ENCODE measurements at places on chromosomes 6 and 20.

- DNase-seq: no peak
Measured at GRCh38 chr20:11001764-11002540, 328.2 kb upstream of the JAG1 start.

DNA sequence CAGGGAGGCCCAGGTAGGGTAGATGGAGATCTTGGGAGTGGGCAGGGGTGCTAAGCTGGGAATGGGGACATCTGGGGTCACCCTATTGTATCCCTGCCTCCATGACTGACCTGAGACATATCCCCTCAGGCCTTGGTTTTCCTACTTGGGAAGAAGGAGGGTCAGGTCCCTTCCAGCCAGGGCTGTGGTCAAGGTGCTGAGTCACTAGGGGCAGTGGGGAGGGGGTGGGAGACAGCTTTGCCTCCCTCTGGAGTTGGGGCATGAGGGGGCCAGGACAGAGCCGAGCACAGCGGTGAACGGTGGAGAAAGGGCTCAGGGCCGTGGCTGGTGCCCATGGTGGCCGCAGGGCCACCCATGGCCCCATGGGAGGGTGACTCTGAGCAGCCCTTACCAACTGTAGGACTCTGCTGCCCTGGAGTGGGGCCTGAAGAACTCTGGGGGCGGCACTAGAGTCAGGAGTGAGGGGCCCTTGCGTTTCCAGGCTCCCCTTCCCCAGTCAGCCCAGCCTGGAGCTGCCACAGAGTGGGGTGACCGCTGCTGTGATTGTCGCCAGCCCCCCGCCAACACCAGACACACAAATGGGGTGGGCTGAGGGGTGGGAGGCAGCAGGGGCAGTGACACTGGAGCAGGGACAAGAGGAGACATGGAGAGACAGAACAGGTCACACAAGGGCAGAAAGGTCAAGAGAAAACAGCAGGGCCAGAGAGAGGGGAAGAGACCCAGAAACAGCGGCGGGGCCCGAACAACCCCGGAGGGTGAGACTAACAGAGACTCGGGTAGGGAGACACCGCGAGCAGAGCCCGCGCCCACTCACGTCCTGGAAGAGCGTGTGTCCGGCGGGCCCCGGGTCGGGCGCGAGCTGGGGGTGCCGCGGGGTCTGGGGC, 576 bp downstream of the NECAB3 start:
- DNase-seq: no peak

DNA sequence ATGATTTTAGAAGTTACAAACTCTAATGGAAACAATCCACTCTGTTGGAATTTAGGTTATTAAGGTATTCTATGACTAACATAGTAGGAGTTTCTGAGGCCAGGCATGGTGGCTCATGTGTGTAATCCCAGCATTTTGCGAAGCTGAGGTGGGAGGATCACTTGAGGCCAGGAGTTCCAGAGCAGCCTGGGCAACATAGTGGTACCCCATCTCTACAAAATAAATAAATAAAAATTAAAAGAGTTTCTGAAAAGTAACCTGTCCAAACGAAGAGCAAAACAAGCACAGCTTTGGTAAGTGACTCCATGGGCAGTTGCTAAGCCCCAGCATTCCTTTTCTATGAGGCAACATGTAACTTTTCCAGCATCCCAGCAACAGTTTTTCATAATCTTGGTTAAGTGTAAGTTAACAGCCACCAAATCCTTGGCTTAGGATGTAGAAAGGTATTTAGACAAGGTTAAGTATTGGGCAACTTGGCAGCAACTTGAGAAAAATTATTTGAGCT, 86.3 kb downstream of the SOX4 start:
- no peak for DNase-seq

GRCh38 chr6:127776320-127776719, 124.5 kb downstream of the THEMIS start:
- DNase-seq: no peak

GRCh38 chr6:169820358-169820757, 68.9 kb downstream of the ERMARD start:
- no peak for DNase-seq

- DNase-seq: no peak
Measured at GRCh38 chr6:151008425-151008824, 142.9 kb downstream of the MTHFD1L start.

DNA sequence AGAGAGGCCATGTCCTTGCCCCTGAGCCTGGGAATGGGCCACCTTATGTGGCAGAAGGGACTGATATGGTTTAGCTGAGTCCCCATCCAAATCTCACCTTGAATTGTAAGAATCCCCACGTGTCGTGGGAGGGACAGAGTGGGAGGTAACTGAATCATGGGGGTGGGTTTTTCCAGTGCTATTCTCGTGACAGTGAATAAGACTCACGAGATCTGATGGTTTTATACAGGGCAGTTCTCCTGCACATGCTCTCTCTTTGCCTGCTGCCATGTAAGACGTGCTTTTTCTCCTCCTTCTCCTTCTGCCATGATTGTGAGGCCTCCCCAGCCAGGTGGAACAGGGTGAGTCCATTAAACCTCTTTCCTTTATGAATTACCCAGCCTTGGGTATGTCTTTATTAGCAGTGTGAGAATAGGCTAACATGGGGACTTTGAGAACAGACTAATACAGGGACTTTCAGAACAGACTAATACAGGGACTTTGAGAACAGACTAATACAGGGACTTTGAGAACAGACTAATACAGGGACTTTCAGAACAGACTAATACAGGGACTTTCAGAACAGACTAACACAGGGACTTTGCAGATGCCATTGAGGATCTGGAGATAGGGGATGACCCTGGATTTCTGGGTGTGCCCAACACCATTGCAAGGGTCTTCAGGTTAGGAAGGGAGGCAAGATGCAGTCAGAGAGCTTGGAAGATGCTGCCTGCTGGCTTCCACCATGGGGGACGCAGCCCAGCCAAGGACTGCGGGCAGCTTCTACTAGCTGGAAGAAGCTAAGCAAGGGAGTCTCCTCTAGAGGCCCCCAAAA, 86.9 kb downstream of the RAMACL start:
- no peak for DNase-seq

- DNase-seq: no peak
Measured at GRCh38 chr6:96466147-96466863, 55.3 kb upstream of the UFL1 start.

- no peak for DNase-seq
Measured at GRCh38 chr20:15702161-15702560, 871.1 kb downstream of the KIF16B start.

DNA sequence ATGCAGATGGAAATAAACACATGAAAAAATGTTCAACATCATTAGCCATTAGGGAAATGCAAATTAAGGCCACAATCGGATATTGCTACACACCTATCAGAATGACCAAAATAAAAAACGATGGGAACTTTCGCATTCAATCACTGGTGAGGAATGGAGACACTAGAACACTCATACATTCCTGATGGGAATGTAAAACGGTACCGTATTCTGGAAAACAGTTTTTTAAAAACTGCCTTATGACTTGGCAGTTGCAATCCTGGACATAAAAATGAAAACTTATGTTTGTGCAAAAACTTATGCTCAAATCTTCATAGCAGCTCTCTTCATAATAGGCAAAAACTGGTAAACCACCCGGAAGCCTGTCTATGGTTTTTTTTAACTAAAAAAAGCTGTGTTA, 146.0 kb downstream of the CEBPB start:
- DNase-seq: no peak

DNA sequence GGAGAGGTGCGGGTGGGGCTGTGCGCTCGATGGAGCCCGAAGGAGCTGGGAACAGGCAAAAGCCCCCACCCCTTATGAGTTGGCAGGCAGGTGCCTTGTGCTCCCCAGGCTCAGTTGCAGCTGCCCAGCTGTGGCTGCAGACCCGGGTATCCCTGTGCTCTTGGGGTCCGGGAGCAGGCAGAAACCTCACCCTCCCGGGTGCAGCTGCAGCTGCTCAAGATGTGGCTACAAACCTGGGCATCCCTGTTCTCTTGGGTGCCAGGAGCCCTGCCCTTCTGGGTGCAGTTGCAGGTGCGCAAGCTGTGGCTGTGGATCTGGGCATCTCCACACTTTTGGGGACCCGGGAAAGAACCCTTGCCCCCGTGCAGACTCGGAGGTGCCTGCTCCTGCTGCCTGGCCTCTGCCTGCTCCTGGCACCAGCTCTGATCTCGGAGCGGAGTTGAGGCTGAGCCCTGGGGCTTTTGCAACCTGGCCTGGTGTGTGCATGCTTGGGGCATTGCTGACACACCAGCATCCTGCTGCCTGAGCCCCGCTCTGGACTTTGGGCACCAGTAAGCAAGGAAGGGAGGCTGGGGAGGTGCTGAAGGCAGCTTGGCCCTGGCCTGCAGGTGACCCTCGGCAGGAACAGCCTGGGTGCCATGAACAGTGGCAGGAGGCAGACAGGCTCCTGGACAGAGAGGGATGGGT, 21.6 kb downstream of the OR2J3 start:
- no peak for DNase-seq

GRCh38 chr6:14016432-14016831, 91.7 kb downstream of the RNF182 start:
- DNase-seq: no peak

GRCh38 chr6:140436023-140436811, 1061.8 kb upstream of the CITED2 start:
- no peak for DNase-seq

- DNase-seq: no peak
Measured at GRCh38 chr6:50815436-50816114, 3.1 kb upstream of the TFAP2B start.

- no peak for DNase-seq
Measured at GRCh38 chr6:15735567-15736265, 72.9 kb upstream of the DTNBP1 start.

- DNase-seq: no peak
Measured at GRCh38 chr6:56403745-56404144, 156.4 kb upstream of the COL21A1 start.

DNA sequence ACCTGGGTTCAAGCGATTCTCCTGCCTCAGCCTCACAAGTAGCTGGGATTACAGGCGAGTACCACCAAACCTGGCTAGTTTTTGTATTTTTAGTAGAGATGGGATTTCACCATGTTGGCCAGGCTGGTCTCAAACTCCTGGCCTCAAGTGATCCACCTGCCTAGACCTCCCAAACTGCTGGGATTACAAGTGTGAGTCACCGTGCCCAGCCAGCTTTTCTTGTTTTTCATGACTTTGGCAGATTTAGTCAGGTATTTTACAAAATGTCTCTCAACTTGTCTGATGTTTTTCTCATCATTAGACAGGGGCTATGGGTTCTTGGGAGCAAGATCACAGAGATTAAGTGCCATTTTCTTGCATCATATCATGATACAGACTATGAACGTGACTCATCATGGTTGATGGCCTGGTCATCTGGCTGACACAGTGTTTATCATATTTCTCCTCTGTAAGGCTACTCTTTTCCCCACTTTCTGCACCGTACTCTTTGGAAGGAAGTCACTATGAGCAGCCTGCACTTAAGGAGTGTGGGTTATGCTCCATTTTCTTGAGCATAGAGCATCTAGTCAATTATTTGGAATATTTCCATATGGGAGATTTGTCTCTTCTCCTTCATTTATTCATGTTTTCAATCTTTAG, 67.8 kb downstream of the RNF182 start:
- no peak for DNase-seq

GRCh38 chr6:36752886-36753506, 55.4 kb downstream of the RAB44 start:
- DNase-seq: no peak

DNA sequence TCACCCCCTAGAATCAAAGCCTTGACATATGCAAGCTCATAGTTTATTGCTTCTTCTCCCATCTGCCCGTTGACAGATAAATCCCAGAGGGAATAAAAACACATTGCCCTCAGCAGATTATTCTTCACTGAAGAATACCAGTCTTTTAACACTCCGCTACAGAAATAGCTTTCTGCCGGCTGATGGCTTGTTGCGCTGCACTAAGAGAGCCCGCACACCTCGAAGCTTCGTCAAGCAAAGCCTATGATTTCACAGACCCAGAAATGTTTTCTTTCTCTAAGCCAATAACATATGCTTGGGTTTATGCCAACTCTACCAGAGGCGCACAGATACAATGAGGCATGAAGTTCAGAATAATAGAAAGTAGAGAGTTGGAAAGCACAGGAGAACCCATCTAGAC, 208.9 kb upstream of the FOXQ1 start:
- DNase-seq: no peak

GRCh38 chr6:166173281-166173951, 5.8 kb upstream of the TBXT start:
- no peak for DNase-seq

DNA sequence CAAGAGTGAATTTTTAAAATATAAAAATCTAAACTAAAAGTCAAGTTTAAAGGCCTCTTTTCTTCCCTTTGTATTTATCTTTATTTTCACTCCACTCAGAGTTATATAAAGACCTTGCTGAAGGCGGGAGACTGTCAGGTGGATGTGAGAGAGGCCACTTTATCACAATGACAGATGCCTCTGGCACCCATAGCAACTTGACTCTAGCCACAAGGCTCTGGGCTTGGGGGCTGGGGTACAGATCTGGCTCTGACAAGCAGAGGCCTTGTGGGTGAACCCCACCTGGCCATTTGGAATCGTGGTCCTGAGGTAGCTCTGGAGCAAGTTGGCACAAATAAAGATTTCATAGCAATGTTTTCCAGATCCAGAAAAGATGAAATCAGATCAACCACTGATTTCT, 417.2 kb downstream of the RFPL4B start:
- DNase-seq: no peak

DNA sequence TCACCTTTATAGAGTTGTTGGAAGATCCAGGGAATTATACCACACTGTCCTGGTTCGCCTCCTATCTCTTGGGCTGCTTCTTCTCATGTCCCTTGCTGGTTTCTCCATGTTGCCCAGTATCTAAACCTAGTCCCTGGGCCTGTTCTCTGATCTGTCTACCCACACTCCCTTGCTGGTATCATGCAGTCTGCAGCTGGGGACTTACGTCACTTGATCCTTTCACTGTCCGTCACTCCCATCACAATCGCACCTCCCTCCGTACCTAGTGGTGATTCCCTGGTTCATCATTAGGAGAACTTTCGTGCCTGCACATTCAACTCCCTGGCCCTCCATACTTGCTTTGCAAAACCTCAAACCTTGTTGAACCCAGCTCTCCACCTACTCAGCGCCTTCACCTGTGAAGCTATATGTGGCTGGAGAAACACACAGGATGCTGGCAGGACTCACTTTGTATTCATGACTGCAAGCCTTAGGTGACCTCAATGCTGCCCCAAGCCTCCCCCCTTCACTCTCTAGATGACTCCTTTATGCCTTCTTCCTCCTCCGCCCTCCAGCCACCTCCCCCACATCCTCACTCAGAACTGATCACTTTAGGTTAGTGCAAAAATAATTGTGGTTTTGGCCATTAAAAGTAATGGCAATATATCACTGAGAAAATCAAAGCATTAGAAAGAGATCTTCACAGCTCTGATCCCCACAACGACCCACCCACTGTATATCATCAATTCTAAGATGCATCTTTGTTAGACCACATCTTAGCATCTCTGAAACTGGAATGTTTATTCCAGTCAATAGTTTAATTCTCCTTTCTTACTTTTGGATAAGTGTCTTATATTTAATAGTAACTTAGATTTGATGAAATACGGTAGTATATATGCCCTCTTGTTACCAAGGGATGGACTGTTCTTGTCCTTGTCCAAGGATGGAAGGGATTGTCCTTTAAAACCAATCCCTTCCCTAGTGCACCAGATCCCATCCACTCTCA, 26.4 kb downstream of the GDAP1L1 start:
- DNase-seq: no peak

- no peak for DNase-seq
Measured at GRCh38 chr6:4615231-4615630, 161.0 kb upstream of the CDYL start.

Measured in stimulated activated CD8-positive, alpha-beta memory T cell treated with anti-CD3 and anti-CD28 coated beads, Interleukin-15, amount 100 ng/mL, for 1 hour (primary cell).